COR-L47 (cell line): ENCODE measurements at places on chromosomes 3 and 15.

DNA sequence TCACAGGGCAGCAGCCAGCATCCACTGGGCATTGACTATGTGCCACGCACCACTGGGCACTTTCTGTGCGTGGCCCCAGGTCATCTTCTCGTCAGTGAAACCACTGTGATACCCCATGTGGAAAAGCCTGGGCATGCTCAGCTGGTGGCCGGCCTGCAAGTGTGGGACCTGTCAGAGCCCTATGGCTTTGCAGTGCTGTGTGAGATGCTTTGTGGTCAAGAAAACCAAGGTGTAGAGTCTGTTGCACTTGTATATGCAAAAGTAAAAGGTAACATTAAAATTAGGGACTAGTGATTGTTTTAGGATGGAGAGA lies 69.5 kb downstream of the PGPEP1L start:
- DNase-seq = no peak

DNA sequence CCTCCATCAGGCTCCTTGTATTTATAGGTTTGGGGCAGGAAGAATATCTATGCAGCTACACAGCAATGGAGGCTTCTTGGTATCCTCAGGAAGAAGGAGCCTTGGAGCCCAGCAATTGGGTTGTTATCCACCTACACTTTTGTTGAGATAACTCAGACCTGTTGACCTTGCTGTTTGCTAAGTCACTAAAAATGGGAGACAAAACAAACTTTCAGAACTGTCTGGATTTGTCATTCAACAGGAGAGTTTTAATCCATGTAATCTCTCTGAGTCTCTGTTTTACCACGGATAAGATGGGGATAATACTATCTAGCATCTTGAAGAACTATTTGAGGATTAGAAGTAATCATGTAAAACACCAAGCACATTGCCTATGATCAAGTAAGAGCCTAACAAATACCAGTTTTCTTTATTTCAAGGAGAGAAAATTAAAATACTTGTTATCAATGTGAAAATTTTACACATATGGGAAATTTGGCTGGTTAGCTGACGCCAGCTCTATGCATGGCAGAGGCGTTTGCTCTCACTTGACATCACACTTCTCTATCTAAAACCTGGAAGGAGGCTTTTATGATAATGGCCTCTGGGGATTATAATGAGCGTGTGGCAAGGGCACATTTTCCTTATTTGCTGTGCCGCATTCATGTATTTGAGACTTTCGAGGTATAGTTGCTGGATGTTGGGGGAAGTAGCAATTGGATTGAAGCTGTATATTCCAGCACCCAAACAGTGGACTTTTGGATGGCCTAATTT lies 215.6 kb downstream of the PDCD6IP start:
- no peak for DNase-seq

GRCh38 chr15:101382544-101382943 lies 87.5 kb upstream of the SNRPA1 start:
- no peak for DNase-seq

DNA sequence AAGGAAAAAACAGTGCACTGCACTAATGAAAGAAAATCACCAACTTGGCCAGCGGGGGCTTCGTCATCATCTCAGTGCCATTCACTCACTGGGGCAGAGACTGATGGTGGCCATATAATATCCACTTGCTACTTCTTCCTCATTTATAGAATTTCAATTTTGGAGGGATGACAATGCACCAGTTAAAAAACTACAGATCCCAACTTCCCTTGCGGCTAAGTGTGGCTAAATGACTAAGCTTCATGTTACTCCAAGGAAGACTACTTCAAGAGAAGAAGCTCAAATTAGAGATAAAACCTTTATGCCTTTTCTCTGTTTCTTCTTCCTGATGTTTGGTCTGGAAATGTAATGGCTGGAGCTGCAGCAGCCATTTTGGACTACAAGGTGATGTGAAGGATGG lies 38.8 kb downstream of the NGLY1 start:
- no peak for DNase-seq

GRCh38 chr3:38455639-38456430 lies 2.1 kb downstream of the ACVR2B start:
- no peak for DNase-seq
